ENCODE measurements at places on chromosomes 4 and X.

DNA sequence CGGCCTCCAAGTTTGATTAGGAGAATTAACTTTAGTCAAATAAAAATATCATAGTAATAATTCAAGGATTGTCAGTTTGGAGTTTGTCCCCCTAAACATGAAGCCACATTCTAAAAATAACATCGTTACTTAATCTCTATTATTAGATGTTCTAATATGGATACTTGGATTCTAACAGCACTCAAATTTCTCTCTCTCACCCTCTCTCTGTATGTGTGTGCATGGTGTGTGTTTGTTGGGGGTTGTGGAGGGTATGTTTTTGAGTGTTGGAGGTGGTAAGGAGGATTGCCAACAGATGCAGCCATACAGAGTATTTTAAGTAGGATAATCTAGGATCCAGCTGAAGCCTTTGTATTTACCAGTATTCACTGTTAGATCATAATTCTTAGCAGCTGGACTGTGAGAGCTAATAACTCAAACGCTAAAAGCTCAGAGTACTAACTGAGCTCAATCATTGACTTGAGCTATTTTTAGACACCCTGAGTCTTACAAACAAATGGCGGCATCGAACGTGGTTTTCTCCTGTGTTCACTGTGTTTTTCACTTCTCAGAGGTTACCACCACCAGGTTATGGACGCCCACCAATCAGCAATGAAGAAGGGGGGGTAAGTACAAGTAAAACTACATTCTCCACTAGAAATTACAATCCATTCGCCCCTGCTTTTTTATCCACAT is 8.8 kb downstream of the ENAM start:
- peak; percentile 46 for DNase-seq

DNA sequence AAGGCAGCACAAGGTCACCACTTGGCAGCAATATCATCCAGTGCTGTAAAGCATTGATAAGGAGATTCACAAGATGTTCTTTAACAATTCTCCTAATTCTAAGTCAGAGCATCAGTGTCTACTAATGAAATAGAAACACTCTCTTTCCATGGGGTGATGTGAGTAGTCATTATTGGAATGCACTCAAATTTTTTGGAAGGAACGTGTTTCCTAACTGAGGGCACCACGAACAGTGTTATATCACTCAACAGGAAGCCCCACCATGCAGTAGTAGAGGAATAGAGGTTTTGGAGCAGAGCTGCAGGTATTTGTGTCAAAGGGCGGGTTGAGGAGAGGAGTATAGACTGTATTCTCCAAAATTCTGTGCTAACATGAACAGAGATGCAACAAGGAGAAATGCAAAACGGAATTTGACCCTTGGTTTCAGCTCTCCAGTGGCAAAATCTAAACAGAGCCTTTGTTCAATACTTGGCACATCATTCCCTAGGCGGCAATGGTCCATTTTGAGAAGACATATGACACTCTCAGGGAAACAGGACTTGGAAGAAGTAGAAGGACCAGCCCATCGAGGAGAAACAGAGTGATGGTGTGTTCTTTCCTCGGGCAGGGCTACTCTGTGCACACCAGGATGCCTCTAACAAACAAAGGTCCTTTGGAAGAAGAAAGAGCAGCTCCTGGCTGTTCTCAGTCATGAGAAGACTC is 98.9 kb downstream of the CPEB2 start:
- no peak for DNase-seq

DNA sequence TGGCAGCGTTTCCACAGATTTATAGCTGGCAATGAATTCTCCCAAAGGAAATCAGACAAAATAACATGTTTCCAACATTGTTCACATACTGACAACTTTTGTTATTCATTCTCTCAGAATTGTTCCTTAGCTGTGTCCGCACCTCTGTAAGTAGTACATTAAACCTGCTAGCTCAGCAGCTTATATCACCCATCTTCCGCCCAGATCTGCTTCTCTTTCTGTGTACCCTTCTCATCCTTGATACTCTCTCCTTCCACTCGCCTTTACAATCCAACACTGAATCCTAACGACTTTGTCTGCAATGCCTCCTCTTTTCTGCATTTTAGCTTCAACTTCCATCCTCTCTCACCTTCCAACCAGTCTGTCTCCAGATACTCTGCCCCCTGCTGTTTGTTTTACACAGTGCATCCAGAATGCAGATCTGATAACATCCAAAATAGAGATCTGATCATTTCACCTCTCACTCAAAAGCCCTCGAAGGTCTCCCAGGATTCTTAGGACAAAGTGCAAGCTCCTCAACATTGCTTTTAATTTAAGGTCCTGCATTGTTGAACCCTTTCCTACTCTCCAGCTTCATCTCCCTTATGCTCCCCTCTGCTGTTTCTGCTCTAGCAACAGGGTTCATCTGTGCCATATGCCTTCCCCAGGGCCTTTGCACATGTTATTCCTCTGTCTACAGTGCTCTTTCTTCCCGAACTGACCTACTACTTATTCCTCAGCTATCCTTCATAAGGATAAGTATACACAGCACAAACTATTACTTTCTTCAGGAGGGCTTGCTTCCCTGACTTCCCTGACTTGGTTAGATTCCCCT is 67.3 kb upstream of the VBP1 start:
- DNase-seq, result peak; percentile 8

DNA sequence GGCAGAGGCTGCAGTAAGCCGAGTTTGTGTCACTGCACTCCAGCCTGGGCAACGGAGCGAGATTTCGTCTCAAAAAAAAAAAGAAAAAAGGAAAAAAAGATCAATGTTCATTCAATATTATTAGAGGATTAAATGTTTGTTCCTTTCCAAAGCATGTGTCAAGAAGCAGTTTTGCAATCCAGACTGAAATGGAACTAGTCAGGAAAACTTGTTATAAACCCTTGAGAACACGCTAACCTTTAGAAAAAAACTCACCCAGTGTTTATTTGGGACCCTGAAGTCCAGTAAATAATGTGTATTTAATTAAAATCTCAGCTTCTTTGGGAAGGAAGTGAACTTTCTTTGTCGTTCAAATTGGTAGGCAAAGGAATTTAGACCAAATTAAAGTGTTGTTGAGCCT is 16.4 kb upstream of the PRSS12 start:
- no peak for DNase-seq

DNA sequence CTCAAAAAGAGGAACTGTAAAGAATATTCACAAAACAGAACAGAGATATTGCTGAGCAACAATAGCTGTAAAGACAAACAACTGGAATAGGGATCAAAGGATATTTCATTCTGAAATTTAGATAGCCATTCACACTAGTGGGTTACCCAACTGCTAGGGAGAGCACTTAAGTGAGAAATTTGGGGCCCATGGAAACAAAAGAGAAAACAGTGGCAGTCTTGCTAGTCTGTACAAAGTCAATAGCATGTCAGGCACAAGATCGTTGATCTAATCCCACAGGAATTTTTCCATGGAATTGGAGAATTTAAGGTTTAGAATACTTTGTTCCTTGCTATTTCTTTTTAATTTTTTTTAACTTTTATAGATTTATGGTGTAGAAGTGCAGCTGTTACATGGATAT is 467.0 kb downstream of the PCDH18 start:
- no peak for DNase-seq

- DNase-seq, result no peak
Measured at GRCh38 chr4:108529984-108530905, 90.1 kb upstream of the RPL34 start.

- DNase-seq, result no peak
Measured at GRCh38 chr4:2402941-2403340, 15.5 kb downstream of the ZFYVE28 start.

DNA sequence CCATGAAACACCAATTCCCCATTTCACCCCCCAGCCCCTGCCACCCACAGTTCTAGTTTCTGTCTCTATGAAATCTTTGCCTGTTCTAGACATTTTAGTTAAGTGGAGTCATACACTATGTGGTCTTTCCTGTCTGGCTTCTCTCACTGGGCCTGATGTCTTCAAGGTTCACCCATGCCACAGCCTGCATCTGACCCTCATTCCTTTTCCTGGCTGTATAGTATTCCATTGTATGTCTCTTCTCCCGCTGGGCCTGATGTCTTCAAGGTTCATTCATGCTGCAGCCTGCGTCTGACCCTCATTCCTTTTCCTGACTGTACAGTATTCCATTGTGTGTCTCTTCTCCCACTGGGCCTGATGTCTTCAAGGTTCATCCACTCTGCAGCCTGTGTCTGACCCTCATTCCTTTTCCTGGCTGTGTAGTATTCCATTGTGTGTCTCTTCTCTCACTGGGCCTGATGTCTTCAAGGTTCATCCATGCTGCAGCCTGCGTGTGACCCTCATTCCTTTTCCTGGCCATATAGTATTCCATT is 191.7 kb downstream of the CRLF2 start:
- DNase-seq, result no peak

GRCh38 chrX:66833426-66833825 is 194.5 kb upstream of the EDA2R start:
- DNase-seq, result no peak

DNA sequence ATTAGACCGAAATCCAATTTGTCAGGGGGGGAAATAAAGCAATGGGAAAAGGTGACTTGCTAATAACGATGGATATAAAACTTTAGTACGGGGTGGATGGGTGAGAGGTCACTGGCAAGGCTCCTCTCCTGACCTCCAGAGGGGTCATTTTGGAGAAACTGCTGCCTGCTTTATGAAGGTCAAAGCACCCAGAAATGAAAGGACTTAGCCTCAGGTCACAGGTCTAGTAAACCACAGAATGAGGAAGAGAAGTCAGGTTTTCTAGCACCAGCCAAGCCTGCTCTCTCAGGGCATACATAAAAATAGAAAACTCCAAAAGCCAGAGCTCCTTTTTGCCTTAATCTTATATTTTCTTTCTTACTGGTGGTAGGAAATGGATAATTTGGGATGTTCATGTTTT is 134.2 kb downstream of the SHROOM3 start:
- no peak for DNase-seq

- no peak for DNase-seq
Measured at GRCh38 chrX:32195611-32196010, 1015.7 kb downstream of the DMD start.

GRCh38 chrX:41666251-41666650 is 22.5 kb upstream of the GPR34 start:
- DNase-seq, result no peak

DNA sequence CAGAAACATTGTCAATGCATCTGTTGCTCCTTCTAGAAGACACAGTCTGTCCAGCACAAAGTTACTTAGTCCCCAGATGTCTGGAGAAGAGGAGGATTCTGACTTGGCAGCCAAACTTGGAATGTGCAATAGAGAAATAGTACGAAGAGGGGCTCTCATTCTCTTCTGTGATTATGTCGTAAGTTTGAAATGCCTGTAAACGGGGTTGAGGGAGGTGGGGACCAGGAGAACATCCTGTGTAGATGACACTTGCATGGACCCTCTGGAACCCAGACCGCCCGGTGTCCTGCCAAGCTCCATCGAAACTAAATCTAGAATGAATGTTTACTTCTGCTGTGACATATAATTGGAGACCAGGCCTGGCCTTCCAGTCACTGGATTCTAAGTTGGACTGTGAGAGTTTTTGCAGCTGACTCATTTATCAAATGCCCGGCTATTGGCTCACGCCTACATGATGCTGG is 45.0 kb upstream of the MSANTD1 start:
- DNase-seq, result no peak

Measured in ACHN (cell line).